ENCODE measurements at places on chromosomes 12 and 14. TPM values are rescaled to one million over a fixed set of nuclear protein-coding genes. Genes with fewer than 3 reads are reported as not detected.
A peak's percentile ranks its signal among the peaks of the same experiment; 100 is the strongest.

CLEC4C gene
- total RNA-seq: not detected

DNA sequence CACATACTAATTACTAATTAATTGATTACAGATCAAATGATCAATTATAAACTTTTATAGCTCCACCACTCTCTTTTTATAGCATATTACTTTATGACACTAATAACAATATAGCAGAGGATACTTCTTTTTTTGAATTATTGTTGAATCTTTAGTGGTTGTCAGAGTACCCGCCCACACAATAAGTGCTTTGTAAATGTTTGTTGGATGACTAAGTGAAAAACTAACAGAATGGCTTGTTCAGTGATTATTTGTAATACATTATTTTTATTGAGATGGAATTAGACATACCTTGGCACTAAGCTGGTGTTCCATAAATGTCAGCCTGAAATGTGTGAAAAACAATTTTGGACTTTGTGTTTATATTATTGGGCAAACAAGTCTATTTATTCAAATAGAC is 670.5 kb upstream of the ATXN7L3B start:
- ATAC-seq: no peak

DNA sequence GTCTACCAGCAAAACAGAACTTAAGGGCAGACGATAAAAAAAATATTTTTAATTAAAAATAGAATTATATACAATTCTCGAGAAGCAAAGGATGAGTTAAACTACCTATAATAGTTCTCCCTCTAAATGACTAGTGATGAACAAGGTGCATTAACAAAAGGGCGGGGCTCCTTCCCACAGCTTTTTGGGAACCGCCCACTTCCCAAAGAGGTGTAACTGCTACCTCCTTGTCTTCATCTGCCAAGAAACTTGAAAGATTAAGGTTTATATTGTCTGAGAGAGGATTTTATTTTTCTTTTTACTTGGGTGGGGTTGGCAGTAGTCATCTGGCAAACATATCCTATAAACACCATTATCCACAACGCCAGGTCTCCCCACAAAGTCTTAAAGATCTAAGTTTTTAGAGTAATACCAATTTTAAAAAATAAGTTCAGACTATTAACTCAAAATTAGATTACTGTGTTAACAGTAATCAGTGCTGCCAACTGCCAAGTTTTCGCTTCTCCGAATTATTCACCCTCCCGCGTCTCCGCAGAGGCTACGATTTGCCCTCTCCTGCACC is 938 bp downstream of the RALGAPA1 start:
- ATAC-seq: peak; percentile 18

- no peak for ATAC-seq
Measured at GRCh38 chr12:92059960-92060359, 85.7 kb downstream of the BTG1 start.

KRT83 gene
- total RNA-seq: not detected

GRCh38 chr12:62957233-62957953 is 22.4 kb upstream of the PPM1H start:
- ATAC-seq: no peak

CISTR gene
- total RNA-seq: not detected

KRT71 gene
- total RNA-seq: not detected

- no peak for ATAC-seq
Measured at GRCh38 chr14:101071493-101071906, 168.0 kb upstream of the RTL1 start.

FOXN4 gene
- total RNA-seq: not detected

CTSG gene
- total RNA-seq: not detected

DNA sequence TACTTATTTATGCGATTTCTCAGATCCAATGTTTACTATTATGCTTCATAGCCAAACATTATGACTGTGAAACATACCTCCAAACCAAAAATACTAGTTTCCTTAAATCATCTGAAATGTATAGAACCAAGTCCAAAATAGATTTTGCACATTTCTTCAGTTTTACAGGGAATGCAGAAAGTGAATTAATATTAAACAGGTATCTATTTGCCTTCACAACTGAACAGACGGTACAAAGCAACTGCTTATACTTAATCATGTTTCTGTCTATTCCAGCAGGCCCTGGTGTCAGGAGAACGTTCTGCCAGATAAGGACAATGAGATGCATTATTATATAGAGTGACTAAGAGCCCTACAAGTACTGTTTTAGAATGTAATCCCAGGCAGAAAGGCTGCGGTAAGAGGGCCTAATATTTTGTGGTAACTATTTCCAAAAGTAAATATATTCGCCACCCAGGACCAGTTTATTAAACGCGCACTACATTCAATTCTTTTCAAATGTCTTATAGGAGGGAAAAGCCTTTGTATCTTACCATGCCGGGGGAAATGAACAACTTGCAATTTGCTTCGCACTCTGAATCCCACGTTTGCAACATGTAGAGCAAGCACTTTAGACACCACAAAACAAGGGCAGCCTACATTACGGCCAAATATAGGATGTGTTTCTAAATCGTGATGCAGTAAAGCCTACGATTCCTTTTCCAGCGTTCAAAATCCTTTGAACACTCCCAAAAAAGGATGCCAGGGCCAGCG is 1.5 kb downstream of the CORO1C start:
- no peak for ATAC-seq

DNA sequence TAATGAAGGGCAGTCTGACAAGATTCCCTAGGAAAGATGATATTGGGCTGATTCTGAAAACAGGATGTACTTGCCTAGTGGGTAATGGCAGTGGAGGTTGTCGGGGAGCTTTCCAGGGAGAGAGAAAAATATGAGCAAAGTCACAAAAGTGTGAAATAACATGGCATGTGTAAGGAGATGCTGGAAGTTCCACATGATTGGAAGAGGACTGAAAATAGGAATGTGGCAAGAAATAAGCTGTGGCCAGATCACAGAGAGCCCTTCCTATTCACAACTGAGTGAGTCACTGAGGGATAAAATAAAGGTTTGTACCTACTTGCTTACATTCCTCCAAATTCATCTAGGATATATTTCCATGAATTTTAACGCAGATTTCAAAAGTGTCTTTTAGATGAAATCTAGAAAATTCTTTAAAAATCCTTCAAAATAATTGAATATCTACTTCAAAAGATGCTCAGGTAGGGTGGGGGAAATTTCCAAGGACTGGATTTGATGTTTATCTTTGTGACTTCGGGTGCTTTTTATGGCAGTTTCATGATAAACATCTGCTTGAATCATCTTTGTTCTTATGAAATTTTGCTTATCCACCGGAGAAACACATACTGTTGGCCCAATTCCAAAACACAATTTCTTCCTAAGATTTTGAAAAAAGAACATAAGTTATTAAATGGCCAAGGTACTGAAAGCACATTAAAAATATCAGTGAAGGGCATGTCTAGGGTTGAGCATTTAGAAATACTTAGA is 36.3 kb upstream of the SLC2A13 start:
- ATAC-seq: no peak

DNA sequence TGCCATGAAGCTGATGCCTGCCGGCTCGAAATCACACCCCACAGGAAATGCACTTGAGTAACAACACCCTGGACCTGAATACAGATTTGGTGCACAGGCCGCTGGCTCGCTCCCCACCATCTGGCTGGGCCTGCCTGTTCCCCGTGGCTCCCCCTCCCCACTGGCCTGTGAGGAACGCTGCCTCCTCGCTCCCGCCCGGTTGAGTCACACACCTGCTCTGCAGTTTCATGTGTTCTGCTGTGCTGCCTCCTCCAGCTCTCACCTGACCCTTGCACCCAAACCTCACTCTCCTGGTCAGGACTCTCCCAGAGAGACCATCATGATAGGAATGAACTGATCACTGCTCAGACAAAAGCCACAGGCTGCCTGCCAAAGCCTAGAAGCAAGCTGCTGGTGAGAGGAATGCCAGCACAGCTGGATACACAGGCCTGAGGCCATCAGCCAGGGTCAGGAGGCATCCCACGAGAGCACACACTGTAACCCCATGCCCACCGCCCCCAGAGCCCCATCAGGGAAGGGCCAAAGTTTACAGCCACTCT is 3.8 kb upstream of the SIVA1 start:
- ATAC-seq: no peak

FAM181A gene
- not detected for total RNA-seq

DNA sequence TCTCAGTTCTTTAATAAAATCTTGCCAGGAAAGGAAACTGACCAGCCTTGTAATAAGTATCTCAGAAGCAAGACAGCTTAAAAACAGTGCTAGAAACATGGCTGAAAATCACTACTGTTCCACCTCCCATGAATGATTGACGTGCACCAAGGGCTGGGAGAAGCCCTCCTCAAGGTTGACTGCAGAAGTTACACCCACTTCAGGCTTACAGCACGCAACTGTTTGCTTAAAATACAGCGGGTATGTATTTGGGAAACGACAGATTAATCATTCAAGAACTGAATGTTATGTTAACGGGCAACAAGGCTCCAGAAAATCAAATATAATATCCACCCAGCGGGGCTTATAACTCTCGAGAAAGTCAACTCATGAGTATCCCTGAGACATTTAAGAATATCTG is 22.1 kb downstream of the PRKD1 start:
- no peak for ATAC-seq

DNA sequence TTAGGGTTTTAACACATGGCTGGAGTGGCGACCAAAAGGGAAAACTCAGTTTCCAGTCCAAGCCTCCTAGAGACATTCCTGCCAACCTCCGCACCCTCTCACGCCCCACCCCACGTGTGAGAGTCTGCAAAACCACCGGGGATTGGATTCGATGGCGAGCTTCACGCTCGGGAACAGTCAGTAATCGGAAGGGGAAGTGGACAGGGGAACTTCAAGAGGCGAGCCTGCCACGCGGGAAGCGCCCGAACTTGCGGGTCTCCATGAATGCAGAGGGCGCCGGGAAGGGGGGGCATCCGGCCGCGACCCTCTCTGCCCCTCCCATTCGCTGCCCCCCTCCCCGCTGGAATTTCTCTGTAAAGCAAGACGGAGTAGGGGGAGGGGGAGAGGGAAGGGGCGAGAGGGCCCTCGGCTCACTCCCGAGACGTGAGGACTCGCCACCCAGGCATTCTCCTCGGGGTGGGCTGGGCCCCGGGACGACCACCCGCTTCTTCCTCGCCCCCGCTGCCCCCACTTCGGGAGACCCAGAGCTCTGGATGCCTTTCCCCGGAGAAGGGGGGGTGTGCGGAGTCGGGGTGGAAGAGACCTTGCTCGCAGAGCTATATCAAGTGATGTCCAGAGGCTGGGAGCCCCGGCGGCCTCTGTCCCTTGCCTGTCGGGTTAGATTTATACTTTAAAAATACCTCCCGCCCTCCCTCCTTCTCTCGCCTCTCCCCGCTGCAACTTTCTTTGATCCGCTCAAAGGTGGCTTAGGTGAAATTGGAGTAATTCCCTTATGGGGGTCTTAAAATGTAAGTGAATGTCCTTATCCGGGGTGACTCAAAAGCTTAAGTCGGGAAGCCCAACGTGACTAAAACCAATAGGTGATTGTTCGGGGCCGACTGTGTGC is 2.5 kb upstream of the CCND2 start:
- peak; percentile 0 for ATAC-seq

All from activated T-helper 17 cell treated with anti-CD3 and anti-CD28 coated beads, Interleukin-2, amount 50 U/mL, for 72 hours (primary cell).